ENCODE measurements at places on chromosomes 7 and 10. TPM values are rescaled to one million over a fixed set of nuclear protein-coding genes. Genes with fewer than 3 reads are reported as not detected.

The NEUROG3 gene
- polyA plus RNA-seq: not detected

The GLRX3 gene
- 98.1 TPM for polyA plus RNA-seq

DNA sequence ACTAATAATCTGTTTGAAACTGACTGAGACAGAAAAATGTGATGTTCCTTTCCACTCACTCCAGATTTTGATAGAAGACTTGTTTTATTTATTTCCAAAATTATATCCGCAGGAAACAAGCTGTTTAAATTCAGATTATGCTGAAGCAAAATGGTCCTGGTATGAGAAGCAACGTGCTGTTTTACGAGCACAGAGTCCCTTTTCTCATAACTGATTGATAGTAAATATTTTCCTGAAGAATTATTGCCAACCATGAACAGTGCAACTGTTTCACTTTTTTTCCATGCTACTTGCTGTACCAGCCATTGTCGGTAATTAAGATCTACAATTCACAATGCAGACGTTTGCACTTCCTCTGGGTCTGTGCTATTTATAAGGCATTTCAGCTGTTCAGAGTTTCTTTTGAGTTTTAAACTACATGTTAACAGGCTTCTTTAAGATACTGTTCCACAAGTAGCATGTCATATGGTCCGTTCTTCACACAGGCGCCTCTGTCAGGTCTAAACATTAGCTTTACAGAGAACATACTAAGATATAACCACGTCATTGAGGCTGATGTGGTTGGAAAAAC lies 103.8 kb downstream of the POLL start:
- DNase-seq: no peak

The CTAGE8 gene
- 9.6 TPM for polyA plus RNA-seq

The CPA4 gene
- polyA plus RNA-seq: 0.33 TPM

DNA sequence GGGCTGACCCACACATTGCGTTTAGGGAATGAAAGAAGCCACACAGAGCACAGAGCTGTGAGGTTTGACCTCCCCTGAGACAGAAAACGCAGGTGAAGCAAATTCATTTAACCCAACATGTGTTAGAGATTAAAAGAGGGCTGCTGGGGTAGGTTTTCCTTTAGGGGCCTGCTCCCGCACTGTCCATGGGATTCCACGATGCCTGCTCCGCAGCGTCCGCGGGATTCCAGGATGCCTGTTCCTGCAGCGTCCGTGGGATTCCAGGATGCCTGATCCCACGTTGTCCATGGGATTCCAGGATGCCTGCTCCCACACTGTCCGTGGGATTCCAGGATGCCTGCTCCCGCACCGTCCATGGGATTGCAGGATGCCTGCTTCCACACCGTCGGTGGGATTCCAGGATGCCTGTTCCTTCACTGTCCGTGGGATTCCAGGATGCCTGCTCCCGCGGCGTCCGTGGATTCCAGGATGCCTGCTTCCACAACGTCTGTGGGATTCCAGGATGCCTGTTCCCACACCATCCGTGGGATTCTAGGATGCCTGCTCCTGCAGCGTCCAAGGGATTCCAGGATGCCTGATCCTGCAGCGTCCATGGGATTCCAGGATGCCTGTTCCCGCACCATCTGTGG lies 78.7 kb downstream of the VIPR2 start:
- no peak for DNase-seq

The SPDYE3 gene
- polyA plus RNA-seq: 6.6 TPM
